Renal cortical epithelial cell (primary cell): ENCODE measurements at places on chromosomes 6 and 20. TPM values are rescaled to one million over a fixed set of nuclear protein-coding genes. Genes with fewer than 3 reads are reported as not detected.

RBPJL gene
- total RNA-seq: not detected in 2 replicates

DNA sequence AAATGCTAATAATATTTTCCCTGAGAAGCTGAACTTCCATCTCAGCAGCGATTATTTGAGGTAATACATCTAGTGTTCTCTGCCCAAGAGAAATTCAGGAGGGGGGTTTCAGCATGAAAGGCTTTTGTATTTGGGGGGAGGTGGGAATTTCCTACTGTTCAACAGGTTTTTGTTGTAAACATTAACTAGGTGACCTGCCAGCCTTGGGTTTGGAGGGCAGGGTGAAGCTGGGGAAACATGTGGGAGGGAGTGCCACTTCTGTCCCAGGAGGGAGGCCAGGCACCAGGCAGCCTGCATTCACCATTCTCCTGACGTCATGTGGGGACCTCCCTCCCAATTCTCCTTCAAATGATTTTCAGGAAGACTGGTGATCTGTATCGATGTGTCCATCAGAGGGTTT lies 37.7 kb upstream of the PKHD1 start:
- DNase-seq: peak; percentile 93

GRCh38 chr6:23174781-23175361 lies 605.5 kb downstream of the HDGFL1 start:
- DNase-seq: peak; percentile 90

DNA sequence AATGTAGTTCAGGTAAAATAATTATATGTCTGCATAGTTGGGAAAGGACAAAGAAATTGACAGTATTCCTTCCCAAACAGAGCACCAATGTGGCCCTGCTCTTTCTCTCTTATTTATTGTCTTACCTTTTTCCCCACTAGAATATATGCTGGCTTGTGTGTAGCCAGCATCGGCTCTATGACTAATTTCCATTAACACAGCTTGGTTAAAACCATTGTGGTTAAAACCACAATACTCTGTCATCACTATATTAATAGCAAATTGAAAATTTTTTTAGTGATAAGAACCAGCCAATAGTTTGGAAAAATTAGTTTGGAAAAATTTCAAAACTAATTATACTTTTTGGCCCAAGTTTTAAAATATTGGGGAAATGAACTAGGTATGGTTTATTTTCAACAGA lies 535.1 kb downstream of the UTRN start:
- DNase-seq: no peak

BPIFB3 gene
- total RNA-seq: not detected in 2 replicates

DOK5 gene
- under 0.01 and 6.5 TPM in 2 replicates for total RNA-seq

GRCh38 chr6:107540465-107540857 lies 50.5 kb downstream of the SOBP start:
- peak; percentile 54 for DNase-seq

GRCh38 chr6:33392595-33392948 lies 949 bp downstream of the KIFC1 start:
- no peak for DNase-seq

CNR1 gene
- 3.3 and 9.9 TPM in 2 replicates for total RNA-seq

FOXS1 gene
- 0.30 TPM in 1 of 2 replicates, not detected in the other for total RNA-seq
